Smooth muscle cell of trachea (primary cell): ENCODE measurements at places on chromosomes 7 and 10. TPM values are rescaled to one million over a fixed set of nuclear protein-coding genes. Genes with fewer than 3 reads are reported as not detected.

AFAP1L2 gene
- 0.17 and 0.29 TPM in 2 replicates for total RNA-seq

DIP2C gene
- total RNA-seq: 17.0 and 21.8 TPM in 2 replicates

KCNIP2 gene
- total RNA-seq: 0.29 and 0.66 TPM in 2 replicates

CAV2 gene
- 79.1 and 98.3 TPM in 2 replicates for total RNA-seq

STAG3 gene
- 0.66 and 1.6 TPM in 2 replicates for total RNA-seq

ZNF804B gene
- not detected in 2 replicates for total RNA-seq
